CD4-positive, alpha-beta T cell treated with Interleukin-4 for 4 hours (primary cell): ENCODE measurements at places on chromosomes 13 and 19.

GRCh38 chr19:30214651-30215051 is 157.5 kb upstream of the ZNF536 start:
- DNase-seq = peak; percentile 1

DNA sequence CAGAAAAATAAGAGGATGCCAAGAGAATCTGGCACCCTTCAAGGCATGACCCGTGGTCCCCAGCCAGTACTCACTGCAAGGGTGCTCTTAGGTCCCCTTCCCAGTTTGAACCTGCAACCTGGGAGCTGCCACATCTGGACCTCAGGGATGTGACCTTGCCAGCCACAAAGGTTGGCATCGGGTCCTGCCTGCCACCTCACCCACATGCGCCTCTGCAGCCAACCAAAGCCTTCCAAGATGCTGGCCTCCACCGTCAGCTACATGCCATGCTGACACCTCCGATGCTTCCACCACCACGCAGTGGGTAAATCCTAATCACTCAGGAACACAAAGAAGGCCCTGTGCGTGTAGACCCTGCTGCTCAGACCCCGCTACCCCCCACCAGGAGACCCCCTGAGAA is 35.1 kb downstream of the ELL start:
- no peak for DNase-seq

DNA sequence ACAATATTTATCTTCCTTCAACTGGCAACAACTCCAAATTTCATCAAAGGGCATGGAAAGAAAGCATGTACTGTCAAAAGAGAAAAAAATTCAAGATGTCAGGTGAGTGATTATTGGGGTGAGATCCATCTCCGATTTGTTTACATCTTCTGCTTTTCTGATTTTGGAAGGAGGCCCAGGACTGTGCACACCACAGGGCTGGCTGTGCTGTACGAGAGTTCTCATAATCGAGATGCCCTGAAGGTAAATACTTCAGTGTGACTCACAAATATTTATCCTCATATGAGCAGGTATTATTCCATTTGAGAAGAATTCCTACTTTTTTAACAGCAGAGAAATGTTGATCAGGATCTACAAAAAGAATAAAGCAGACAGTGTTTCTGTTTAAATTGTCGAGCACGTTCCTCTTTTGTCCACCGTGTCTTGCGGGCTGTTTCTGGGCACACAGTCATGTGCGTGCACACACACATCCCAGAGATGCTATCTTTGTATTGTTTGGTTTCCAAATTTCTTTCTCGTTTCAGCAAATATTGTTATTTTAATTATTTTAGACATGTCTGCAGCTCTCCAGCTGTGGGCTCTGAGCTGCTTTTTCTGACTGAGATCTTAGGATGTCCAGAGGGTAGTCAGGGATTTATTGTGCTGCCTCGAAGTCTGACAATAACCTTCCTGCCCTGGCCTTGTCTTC is 103.8 kb downstream of the KL start:
- no peak for DNase-seq

- no peak for DNase-seq
Measured at GRCh38 chr19:12995596-12996405, 526 bp downstream of the NFIX start.

DNA sequence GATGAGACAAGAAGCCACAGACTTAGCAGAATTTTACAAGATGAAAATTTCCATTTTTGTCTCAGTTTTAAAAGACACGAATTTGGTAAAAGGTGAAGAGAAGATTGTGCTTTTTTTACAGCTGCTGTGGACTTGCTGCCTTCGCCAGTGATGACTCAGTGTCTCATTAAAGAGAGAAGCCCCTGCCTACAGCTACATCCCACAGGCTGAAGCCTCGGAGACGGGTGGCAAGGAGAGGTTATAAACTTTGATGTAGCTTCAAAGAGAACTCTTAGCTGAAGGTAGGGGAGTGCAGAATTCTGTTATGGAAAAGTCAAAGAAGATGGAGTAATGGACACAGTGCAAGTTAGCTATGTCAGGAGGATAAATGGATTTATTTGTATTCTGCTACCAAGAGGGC is 683.4 kb upstream of the ARGLU1 start:
- DNase-seq = no peak

GRCh38 chr13:72890546-72890945 is 108.6 kb downstream of the PIBF1 start:
- DNase-seq = no peak

GRCh38 chr13:40546047-40546446 is 120.4 kb downstream of the FOXO1 start:
- DNase-seq = no peak

GRCh38 chr13:108987517-108987916 is 358.1 kb downstream of the MYO16 start:
- no peak for DNase-seq

- no peak for DNase-seq
Measured at GRCh38 chr19:855566-856120, 3.5 kb downstream of the ELANE start.

DNA sequence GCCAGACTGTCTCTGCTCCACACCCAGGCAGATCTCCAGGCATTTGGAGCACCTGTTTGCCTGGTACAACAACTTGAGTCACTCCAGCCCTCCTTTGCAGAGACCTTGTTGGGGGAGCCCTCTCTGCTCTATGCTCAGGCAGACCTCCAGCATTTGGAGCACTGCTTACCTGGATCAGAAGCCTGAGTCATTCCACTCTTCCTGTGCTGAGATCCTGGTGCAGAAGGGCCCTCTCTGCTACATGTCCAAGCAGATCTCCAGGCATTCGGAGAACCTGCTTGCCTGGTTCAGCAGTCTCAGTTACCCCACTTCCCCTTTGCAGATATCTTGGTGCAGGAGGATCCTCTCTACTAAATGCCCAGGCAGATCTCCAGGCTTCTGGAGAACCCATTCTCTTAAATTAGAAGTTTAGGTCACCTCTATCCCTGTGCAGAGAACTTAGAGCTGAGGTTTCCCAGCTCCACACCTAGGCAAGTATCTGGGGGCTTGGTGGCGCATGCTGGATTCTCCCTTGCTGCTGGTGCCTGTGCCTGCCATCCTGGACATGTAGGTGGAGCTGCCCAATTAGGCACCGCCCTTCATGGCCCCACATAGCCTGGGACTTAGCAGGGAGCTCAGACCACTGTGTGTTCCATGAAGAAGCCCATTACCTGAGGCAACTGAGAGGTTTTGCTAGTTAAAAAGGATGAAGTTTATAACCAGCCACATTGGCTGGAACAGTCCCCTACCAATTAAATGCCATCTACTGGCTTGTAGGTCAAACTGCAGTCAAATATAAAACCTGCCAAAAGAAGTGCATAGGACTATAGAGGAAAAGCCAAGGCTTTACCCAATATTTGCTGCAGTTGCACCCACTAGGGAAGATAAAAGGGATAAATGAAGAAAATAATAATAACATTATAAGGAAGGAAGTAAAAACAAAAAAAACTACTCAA is 97.6 kb upstream of the SLITRK6 start:
- no peak for DNase-seq

DNA sequence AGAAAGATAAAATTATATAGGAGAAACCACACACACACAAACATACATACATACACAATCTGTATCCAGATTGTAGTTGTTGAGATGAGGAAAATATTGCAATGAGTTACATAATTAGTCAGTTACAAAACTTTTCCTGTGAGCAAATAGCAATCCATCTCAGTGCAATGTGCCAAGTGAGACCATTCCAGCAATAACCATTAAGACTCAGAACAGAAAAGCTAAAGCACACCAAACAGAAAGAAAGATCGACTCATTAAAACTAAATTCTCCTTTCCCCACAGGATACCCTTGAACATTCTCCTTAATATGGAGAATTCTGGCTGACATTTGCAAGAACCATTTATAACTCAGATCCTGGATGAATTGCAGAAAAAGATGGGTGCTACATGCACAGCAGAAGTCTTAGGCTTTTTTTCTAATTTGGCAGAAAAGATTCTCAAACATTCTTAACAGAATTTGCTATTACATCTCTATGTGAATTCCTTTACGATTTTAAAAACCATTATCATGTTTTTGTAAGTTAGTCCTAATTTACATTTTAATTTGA is 1341.2 kb upstream of the SPRY2 start:
- DNase-seq = no peak

DNA sequence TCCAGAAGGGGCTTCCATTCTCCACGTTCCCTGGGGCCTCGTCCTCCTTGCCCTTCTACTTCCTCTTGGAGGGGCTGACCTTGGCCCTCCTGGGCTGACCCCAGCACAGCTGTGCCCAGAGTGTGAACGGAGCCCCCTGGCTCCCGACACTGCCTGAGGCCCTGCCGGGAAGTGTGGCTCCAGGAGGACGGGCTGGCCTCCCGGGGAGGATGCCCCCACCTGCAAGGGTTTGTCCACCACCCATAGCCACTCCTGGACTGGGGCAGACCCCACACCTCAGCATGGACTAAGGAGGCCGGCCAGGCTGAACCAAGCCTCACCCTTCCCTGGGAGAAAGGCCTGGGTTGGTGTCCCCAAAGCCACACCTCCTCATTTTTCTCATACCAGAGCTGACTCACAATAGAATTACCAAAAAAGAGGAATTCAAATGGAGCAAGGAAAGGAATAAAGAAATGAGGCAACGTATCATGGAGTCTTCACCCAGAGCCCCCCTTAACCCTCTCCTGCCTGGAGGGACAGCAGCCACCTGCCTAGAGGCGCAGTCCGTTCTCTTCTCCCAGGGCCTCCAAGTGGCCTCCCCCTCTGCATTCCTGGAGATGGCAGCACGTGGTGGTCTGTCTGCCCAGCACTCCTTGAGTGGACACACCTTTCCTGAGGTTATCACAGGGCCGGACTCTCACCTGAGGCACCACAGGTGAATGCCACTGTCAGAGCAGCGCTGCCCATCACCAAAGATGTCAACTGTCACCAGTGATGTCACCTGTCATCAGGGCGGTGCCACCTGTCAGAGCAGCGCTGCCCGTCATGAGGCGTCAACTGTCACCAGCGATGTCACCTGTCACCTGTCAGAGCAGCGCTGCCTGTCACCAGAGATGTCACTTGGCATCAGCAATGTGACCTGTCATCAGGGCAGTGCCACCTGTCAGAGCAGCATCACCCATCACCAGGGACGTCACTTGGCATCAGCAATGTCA is 3.1 kb upstream of the C13orf46 start:
- DNase-seq = no peak

GRCh38 chr13:28097503-28097902 is 2.9 kb downstream of the FLT3 start:
- DNase-seq = no peak

- no peak for DNase-seq
Measured at GRCh38 chr13:110121422-110122083, 185.4 kb downstream of the COL4A1 start.

DNA sequence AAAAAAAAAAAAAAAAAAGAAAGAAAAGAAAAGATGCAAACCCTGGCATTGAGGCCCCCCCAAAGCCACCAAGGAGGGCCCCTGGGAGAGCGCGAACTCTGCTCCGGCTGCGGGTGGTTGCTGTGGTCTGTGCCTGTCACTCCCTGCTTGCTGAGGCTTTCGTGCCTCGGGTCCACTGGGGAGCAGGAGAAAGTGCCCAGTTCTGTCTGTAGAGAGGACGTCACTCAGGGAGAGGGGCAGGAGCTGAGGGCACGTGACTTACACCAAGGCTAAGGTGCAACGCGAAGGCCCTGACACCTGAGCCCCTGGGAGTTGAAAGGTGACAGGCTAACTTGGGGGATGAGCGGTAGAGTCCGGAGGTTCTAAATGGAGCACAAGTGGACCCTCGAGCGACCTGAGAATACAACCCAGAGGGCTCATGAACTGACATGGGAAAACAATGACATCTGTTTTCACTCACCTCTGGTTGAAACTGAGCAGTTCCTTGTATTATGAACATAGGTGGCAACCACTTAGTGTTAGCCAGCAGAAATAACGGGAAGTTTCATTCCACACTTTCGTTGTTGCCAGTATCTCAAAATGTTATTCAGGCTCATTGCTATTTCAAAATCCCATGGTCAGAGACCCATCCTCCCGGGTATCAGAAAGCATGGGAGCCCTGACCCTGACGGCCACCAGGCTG is 69.2 kb upstream of the TM9SF2 start:
- DNase-seq = no peak

DNA sequence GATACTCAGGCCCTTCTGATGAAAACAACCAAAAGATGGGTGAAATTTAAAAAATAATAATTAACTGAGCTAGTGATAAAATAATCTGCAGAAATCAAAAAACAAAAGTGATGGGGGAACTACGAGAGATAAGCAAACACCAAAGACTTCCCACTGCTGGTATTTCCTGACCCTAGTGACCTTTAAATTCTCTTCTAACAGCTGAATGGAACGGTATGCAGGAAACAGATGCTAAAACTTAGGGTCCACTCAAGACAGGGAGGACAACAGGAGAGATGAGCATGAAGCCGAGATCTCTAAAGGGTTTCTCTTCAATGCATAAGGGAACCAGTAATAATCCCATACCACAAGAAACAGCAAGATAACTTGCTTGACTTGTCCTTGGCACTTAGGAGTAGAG is 50.8 kb downstream of the USP12 start:
- no peak for DNase-seq

DNA sequence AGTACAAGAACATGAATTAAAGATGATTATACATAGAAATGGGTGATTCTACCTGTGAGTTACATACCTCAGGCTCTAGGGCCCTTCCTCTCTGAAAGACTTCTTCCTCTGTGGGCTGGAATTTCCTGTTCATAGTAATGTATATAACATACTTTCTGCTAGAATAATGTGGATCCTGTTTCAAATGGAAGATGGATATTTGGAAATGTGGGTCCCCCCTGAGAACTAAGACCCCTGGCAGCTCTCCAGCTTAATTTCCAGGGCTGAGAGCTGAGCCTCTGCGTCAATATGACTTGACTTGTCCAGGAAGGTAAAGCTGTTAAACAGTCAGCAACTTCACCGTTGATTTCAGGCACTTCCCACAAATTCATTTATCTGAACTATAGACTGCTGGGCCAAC is 296.3 kb downstream of the NALCN start:
- DNase-seq = no peak

DNA sequence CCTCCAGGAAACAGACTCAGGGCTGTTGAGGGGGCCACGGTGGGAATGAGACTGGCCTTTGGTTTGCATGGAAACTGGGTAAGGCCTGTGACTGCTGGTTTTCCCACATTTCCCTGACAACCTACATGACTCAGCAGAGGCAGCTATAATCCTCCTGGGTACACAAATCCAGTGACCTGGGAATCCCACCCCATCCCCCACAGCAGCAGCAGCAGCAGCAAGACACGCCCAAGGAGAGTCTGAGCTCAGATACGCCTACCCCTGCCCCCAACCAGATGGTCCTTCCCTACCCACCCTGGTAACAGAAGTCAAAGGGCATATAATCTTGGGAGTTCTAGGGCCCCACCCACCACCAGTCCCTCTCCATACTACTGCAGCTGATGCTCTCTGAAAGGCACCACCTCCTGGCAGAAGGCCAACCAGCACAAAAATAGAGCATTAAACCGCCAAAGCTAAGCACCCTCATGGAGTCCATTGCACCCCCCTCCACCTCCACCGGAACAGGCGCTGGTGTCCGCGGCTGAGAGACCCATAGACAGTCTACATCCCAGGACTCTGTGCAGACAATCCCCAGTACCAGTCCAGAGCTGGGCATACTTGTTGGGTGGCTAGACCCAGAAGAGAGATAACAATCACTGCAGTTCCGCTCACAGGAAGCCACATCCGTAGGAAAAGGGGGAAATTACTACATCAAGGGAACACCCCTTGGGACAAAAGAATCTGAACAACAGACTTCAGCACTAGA is 237.2 kb upstream of the SPRY2 start:
- no peak for DNase-seq

GRCh38 chr13:26820871-26821270 is 60.3 kb upstream of the GPR12 start:
- no peak for DNase-seq

- no peak for DNase-seq
Measured at GRCh38 chr13:111049791-111050538, 65.1 kb upstream of the ARHGEF7 start.

GRCh38 chr19:33000510-33000909 is 28.5 kb downstream of the FAAP24 start:
- DNase-seq = peak; percentile 19

GRCh38 chr19:46784262-46785053 is 3.9 kb downstream of the SLC1A5 start:
- DNase-seq = peak; percentile 45
